Ascending aorta (tissue), 2 donors: ENCODE measurements at places on chromosomes 13 and 19.
A peak's percentile ranks its signal among the peaks of the same experiment; 100 is the strongest.

- peak; percentile 14 for DNase-seq
Observed at GRCh38 chr19:48836089-48837017, at the start of gene HSD17B14. TSS of gene HSD17B14 (minus strand) at chr19:48836491. CDS start at chr19:48836411, 80 bp downstream.

DNA sequence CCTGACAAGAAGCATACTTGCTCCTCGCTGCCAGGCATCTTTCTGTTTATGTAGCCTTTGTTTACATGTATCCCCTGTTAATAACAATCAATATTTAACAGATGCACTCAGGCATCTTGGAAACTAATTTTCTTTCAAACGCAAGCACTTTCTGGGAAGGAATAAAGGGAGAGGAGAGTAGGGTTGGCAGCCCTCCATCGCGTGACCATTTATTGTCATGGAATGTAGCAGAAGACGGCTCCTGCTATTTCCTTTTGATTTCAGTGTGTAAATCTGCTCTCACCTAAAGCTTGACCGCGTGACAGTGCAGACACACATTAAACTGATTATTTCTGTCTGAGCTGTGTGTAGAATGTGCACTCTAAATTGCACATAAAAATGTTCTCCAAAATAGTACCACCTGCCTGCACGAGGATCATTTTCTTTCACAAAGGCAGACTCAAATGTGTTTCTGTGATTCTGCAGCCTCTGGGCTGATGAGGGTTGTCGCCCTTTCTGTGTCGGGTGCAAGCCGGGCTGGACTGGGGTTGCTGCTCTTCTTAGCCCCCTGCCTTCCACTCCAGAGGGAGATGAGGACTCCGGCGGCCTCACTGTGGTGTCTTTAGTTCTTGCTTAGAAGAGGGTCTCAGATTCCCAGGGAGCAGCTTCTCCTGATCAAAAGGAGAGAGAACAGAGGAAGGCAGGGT, 223.5 kb upstream of the MAB21L1 start:
- no peak for DNase-seq

DNA sequence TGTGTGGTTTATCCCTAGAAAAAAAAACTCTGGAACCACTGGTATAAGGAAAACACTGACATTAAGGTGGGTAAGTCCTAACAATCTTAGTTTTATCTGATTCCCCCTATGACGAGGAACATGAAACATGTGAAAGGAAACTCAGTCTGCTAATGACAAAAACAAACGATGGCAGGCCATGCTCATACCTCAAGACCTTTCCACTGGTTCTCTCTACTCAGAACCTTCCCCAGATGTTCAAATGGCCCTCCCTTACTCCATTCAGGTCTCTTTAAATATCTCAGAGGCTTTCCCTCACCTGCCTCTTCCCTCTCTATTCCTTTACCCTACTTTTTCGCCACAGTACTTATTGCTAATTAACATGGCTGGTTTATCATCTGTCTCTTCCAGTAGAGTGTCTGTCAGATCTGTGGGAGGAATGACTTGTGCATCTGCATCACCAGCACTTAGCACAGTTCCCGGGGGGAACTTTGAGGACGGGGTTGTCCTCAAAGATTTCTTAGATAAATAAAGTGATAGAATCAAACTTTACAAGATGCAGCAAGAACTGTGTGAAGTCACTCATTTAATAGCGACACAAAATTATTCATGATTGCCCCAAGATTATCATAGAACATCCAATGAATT, 1.5 kb downstream of the TUBGCP3 start:
- no peak for DNase-seq

GRCh38 chr19:18606281-18607225, at the start of gene CRLF1:
TSS of gene CRLF1 (minus strand) at chr19:18606799. CDS start at chr19:18606656, 143 bp downstream.
- DNase-seq = no peak

DNA sequence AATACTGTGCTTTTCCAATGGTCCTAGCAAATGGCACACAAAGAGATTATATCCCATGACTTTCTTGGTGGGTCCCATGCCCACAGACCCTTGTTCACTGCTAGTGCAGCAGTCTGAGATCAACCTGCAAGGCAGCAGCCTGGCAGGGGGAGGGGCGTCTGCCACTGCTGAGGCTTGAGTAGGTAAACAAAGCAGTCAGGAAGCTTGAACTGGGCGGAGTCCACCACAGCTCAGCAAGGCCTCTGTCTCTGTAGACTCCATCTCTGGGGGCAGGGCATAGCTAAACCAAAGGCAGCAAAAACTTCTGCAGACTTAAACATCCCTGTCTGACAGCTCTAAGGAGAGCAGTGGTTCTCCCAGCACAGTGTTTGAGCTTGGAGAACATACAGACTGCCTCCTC, 82.9 kb downstream of the ZNF737 start:
- no peak for DNase-seq

- no peak for DNase-seq
Observed at GRCh38 chr13:64538711-64539110, 2691.4 kb downstream of the PCDH9 start.

GRCh38 chr19:47026156-47026555, 6.5 kb downstream of the NPAS1 start:
- DNase-seq = no peak

DNA sequence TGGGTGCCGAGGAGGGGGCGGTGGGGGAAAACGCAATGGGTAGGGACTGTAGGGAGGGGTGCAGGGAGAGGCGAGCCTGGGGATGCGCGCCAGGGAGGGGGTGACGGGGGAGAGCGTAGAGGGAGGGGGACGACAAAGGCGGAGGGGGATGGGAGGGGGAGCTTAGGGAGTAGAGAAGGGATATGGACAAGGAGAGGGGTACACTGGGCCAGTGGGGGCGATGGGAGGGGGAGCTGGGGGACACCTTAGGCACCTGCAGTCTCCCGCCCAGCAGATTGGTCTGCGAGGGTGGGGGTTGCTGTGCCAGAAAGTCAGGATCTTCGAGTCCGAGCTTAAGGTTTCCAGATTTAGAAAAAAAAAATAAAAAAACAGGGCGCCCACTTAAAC, 15.7 kb downstream of the CCDC124 start:
- no peak for DNase-seq

DNA sequence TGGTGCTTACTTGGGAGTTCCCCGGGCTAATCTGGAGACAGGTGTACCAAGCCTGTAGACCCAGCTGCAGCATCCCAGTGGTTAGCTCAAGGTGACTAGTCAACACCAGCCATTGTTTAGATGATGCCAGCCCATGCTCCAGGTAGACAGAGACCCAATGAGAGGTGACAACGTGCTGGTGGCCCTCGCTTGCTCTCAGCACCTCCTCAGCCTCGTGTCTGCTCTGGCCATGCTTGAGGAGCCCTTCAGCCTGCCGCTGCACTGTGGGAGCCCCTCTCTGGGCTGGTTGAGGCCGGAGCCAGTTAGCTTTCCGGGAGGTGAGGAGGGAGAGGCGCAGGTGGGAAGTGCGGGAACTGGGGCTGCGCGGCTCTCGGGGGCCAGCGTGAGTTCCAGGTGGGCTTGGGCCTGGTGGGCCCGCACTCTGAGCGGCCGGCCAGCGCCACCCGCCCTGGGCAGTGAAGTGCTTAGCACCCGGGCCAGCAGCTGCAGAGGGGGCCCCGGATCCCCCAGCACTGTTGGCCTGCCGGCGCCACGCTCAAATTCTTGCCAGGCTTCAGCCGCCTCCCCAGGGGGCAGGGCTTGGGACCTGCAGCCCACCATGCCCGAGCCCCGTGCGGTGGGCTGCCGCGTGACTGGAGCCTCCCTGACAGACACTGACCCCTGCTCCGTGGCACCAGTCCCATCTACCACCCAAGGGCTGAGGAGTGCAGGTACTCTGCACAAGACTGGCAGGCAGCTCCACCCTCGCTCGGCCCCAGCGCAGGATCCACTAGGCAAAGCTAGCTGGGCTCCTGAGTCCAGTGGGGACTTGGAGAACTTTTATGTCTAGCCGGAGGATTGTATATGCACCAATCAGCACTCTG, 85.9 kb upstream of the VSTM2B start:
- DNase-seq = no peak

- DNase-seq = no peak
Observed at GRCh38 chr13:49985129-49985528, 11.7 kb upstream of the TRIM13 start.

GRCh38 chr13:112619730-112620631, 32.0 kb upstream of the TUBGCP3 start:
- no peak for DNase-seq

- DNase-seq = no peak
Observed at GRCh38 chr13:50527188-50527587, 316.3 kb downstream of the DLEU7 start.

DNA sequence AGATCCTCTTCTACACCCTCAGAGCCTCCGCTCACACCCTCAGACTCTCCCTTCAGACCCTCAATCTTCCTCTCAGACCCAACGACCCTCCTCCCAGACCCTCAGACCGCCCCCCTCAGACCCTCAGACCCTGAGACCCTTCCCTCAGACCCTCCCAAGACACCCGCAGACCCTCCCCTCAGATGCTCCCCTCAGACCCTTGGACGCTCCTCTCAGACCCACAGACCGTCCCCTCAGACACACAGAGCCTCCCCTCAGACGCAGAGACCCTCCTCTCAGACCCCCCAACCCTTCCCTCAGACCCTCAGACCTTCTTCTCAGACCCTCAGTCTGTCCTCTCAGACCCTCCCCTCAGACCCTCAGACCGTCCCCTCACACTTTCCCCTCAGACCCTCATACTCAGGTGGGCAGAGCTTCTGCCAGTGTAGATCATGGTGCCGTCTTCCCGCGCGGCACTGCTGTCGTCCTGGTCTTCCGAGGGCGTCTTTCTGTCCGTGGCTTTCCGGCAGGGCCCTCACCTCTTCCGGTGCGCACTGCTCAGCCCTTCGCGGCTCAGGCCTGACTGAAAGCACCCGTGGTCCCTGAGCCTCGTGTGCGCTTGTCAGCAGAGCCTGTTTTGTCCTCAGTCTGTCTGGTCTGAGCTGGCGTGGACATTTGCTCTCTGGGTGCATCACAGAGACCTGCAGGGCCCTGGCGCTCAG, 18.9 kb upstream of the TFDP1 start:
- no peak for DNase-seq

GRCh38 chr13:26133286-26133685, 81.5 kb upstream of the SHISA2 start:
- no peak for DNase-seq

DNA sequence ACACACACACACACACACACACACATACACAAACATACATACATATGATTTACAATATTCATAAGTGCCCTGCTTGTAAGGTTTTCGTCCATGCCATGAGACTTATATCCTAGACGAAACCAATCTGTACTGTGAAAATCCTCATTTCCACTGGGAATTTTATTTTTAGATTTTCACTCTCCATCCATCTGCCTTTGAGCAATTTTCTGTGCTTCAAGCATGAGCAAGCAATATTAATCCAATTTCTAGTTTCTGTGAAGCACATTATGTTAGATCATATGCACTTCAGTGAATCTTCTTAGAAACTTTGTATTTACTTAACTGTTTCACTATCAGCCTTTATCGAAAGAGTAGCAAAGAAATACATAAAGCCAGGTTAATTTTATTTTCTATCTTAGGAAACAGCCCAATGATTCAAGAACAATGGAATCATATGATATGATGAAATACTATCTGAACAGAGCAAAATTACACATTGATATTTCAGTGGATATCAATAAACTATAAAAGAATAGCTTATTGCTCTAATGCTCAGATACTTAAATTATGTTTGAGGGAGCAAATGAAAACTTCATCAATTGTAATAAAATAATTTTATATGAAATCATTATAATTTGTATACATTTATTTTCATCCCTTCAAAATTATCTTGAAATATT, 1100.7 kb upstream of the MIR17HG start:
- no peak for DNase-seq

GRCh38 chr13:111183959-111184358, 68.8 kb downstream of the ARHGEF7 start:
- no peak for DNase-seq

DNA sequence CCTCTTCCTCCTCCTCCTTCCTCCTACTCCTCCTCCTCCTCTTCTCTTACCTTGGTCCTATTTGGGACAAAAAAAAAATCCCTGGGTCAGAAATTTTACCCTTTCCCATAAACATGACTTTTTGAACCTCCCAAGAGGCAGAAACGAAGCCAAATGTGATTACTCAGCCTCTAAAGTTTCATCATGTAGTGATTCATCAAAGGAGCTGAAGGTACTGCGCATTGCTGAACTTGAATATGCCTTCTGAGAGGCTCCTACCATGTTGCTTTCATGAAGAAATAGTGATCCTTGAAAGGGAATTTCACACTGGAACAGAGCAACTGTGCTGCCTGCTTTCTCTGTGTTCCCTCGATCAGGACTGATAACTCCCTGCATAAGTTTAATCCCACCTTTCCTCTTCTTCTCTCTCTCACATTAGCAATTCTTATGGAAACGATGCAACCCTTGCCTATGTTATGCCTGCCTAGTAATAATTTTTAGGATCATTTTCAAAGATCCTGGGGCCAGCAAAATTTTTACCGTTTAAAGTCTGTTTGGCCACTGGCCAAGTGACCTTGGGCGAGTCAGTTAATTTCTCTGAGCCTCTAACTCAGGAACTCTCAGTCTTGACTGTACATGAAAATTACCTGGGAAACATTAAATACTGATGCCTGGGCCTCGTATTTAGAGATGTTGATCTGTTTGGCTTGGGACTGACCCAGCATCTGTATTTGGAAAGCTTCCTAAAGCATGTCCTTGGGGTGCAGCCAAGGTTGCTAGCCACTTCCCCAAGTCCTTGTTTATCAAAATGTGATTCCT, 149.5 kb downstream of the DCT start:
- DNase-seq = peak; percentile 73

GRCh38 chr13:78780708-78781107, 121.8 kb upstream of the OBI1 start:
- no peak for DNase-seq

- DNase-seq = no peak
Observed at GRCh38 chr13:46720189-46720588, 76.8 kb downstream of the ESD start.

DNA sequence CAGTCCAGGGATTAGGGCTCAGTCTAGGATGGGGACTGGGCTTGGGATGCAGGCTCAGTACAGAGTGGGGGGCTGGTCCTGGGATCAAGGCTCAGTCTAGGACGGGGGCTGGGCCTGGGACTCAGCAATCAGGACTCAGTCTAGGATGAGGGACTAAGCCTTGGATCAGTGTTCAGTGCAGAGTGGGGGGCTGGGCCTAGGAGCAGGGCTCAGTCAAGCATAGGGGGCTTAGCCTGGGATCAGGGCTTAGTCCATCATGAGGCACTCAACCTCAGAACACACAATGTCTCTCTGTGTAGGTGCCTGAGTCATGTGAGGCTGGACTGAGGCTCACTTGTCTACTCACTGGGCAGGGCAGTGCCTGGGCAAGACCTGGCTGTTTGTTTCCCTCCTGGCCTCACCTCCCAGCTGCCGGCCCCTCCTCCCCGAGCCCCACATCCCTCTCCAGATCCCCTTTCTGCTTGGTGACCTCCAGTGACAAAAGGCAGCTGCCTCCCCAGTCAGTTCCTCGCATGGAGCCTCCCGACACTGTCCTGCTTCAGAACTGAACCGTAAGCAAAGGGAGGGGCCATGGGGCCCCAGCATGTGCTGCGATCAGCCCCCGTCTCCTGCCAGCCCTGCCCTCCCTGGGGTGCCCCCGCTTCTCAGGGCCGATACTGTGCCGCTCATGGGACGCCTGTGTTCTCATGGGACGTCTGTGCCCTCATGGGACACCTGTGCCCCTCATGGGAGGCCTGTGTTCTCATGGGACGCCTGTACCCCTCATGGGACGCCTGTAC, 6.5 kb upstream of the S1PR4 start:
- no peak for DNase-seq

GRCh38 chr19:49315111-49315510, 9.9 kb downstream of the SLC6A16 start:
- DNase-seq = no peak

- DNase-seq = no peak
Observed at GRCh38 chr19:17555929-17556813, 722 bp downstream of the COLGALT1 start.
